A549 treated with CpdA at 1 μM for 4 hours (cell line): ENCODE measurements at places on chromosomes 12 and 14. TPM values are rescaled to one million over a fixed set of nuclear protein-coding genes. Genes with fewer than 3 reads are reported as not detected.

Gene KLHL33
- total RNA-seq = 0.01 TPM in 1 of 5 replicates, not detected in the others

Gene AQP6
- not detected in 5 replicates for total RNA-seq

Gene EMP1
- total RNA-seq = 66.7 to 87.9 TPM (median 82.5 TPM) in 5 replicates

Gene RNASE1
- total RNA-seq = 0.16 to 0.35 TPM (median 0.24 TPM) in 3 of 5 replicates, not detected in the others

Gene SYT1
- total RNA-seq = 5.3 to 8.6 TPM (median 6.3 TPM) in 5 replicates

Gene AMIGO2
- 122 to 170 TPM (median 160 TPM) in 5 replicates for total RNA-seq

Gene DPPA3
- not detected in 5 replicates for total RNA-seq

Gene LMNTD1
- total RNA-seq = not detected in 5 replicates

Gene OR6C3
- total RNA-seq = not detected in 5 replicates

Gene GDF11
- 2.3 to 5.8 TPM (median 4.8 TPM) in 5 replicates for total RNA-seq

Gene LRRC10
- not detected in 5 replicates for total RNA-seq

Gene AVPR1A
- total RNA-seq = 0.02 TPM in 1 of 5 replicates, not detected in the others

Gene ADIPOR2
- 52.9 to 56.9 TPM (median 56.4 TPM) in 5 replicates for total RNA-seq

Gene LHX5
- 0.02 TPM in 1 of 5 replicates, not detected in the others for total RNA-seq

Gene STYK1
- 0.12 to 0.76 TPM (median 0.23 TPM) in 5 replicates for total RNA-seq

Gene TAS2R9
- not detected in 5 replicates for total RNA-seq

Gene CLEC7A
- not detected in 5 replicates for total RNA-seq

Gene LGMN
- total RNA-seq = 55.6 to 62.6 TPM (median 61.6 TPM) in 5 replicates

Gene YBX3
- 248 to 289 TPM (median 263 TPM) in 5 replicates for total RNA-seq

Gene POLE2
- total RNA-seq = 11.5 to 15.9 TPM (median 13.9 TPM) in 5 replicates

Gene CYP27B1
- 1.4 to 3.7 TPM (median 2.3 TPM) in 5 replicates for total RNA-seq

Gene KCNC2
- not detected in 5 replicates for total RNA-seq

Gene PLBD1
- 3.6 to 5.6 TPM (median 4.0 TPM) in 5 replicates for total RNA-seq

Gene MYH6
- total RNA-seq = not detected in 5 replicates

Gene ADAMTS20
- total RNA-seq = not detected in 5 replicates

Gene SLC39A2
- not detected in 5 replicates for total RNA-seq

Gene LTB4R2
- 2.9 to 7.2 TPM (median 3.7 TPM) in 5 replicates for total RNA-seq

Gene ANKS1B
- total RNA-seq = 0.24 to 0.63 TPM (median 0.47 TPM) in 5 replicates

Gene DLK1
- total RNA-seq = 0.22 to 0.65 TPM (median 0.48 TPM) in 5 replicates

Gene BDKRB1
- 0.47 to 1.9 TPM (median 1.8 TPM) in 5 replicates for total RNA-seq

Gene EID3
- 8.4 to 12.7 TPM (median 8.5 TPM) in 5 replicates for total RNA-seq
